MM.1S (cell line): ENCODE measurements at places on chromosomes 2 and 18.
A peak's percentile ranks its signal among the peaks of the same experiment; 100 is the strongest.

DNA sequence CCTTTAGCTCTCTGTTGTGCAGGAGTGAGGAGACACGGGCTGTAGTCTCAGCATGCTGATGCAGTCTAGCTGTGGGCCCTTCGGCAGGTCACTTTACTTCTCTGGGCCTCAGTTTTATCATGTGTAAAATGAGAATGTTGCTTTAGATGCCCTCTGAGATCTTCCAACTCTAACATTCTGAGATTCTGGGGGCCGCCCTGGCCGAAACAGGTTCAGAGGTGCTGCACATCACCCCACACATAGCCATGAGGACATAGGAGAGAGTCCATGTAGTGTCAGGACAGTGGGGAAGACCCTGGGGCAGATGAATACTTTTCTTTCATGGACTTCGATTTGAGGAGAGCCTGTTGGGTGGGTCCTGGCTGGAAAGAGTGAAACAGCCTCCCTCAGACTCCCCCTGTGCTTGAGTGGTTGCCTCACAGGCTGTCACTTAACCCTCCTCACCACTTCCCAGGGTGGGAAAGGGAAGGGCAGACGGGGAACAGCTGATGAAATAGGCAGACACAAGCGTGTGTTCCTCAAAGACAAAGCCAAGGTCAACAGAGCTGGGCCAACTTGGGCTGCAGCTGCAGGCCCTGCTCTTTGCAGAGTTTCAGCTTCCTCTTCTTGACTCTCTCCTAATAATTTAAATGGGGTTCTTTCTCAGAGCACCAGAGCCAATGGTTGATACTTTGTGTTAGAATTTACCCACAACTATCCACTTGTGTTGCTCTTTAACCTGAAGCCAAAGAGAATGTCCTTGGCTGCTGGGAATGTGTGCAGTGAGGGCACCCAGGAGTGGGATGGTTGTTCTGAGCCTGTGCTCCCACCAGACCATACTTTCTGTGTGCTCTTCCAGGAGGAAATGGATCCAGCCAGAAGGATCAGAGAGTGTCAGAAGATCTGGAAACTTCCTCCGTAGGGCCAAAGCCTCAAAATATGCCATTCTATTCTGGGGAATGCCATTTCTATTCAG, 14.7 kb upstream of the MRPL33 start:
- DNase-seq, result no peak

- DNase-seq, result no peak
Measured at GRCh38 chr2:138620431-138620830, 118.9 kb downstream of the SPOPL start.

- no peak for DNase-seq
Measured at GRCh38 chr2:46296216-46296839, 879 bp upstream of the EPAS1 start.

- no peak for DNase-seq
Measured at GRCh38 chr2:42944779-42945415, 152.5 kb upstream of the HAAO start.

DNA sequence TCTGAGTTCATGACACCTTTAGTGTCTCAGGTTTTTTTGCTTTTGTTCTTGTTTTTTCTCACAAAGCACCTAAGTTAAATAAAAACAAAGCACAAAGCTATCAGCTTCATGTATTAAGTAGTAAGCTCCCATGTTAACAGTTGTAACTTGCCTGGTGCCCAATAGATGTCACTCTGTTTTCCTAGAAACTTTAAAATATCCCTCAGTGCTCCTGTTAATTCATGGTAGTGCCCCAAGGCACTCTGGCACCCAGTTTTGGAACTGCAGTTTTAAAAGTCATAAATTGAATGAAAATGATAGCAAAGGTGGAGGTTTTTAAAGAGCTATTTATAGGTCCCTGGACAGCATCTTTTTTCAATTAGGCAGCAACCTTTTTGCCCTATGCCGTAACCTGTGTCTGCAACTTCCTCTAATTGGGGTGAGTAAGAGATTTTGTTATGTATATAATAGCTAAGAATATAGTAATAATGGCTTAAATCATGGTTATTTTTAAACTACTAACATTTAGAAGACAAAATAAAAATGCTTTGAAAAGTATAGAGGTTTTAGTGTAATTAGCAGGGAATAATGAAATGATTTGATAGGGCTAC, 555.0 kb upstream of the TMEFF2 start:
- DNase-seq, result peak; percentile 9

- no peak for DNase-seq
Measured at GRCh38 chr18:62282188-62282629, 42.9 kb upstream of the TNFRSF11A start.

- no peak for DNase-seq
Measured at GRCh38 chr2:170930991-170931266, 1.9 kb downstream of the GORASP2 start.

DNA sequence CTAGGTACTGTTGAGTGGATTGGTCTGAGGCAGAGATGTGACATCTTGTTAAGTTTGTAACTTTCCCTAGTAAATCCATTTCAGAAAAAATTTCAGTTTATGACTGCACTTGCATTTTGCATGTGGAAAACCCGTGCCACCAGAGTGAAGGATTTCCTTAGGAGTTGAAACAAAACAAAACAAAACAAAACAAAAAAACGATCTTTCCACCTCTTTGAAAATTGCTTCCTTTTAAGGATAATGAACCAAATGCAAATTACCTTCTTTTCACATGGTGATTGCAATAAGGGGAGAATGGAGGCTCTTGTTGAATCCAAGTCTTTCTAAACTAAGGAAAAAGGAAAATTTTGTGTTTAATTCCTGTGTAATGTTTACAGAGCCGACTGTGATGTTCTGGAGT, 43.2 kb downstream of the PHLPP1 start:
- DNase-seq, result no peak

DNA sequence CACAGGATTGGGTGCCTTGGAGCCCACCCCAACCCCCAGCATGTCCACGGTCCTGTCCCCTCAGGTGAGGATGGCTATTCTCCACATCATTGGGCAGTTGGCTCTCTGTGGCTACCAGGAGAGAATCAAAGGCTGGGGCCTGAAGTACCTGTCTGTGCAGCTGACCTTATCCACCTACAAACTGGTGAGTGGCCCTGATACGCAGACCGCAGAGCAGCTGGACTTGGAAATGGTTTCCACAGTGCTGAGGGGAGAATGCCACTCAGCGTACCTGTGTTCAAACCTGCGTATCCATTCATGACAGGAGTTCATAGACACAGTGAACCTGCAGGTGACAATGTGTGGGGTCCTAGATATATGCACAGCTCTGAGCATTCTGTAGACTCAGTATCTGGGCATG, 21.6 kb downstream of the MROH2A start:
- DNase-seq, result no peak

GRCh38 chr2:71609958-71610357, 156.6 kb downstream of the DYSF start:
- DNase-seq, result peak; percentile 66

DNA sequence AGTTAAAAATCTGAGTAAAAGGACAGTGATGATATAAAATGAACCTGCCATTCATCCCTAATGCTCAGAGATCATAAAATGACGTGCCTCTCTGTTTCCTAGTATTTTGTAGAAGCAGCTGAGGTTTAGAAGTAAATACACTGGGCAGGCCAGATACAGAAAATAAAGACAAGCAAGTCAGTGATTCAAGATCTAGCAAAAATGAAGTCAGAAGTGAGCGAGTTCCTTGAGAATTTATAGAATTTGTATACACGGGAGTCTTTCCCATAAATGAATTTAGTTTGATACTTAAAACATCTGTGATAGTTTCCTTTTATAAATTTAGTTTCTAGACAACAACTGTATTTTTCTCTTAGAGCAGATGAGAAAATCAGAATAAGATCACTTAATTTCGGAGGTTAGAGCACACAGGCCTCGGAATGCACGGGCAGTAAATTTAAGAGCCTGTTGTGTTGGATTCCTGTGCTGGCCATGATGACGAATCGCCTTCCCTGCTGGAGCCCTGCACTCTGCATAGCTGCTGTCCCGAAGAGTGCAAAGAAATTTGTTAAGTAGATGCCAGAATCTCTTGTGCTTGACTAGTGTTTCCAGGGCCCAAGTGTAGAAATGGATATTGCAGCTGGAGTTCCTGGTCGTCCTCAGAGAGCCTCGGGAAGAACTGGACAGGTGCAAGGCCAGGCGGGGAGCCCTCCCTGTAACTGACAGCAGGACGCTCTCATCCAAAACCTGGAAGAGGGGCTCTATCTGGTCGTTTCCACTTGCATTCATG, 83.7 kb upstream of the RBM44 start:
- no peak for DNase-seq

DNA sequence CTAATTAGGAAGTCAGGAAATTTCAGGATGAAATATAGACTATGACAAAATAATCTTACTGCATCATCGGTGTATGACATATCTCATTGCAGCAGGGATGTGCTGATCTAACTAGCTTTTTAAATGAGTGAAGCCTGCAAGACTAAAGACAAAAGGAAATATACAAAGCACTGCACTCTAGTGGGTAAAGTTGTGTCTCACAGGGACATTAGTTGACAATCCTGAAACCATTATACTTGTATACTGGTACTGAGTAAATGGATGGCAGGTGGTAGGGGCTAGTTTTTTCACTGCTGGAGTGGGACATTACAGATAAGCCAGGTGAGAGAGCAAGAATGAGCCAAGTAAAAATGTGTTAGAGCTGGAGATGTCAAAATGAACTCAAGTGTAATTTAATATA, 317.5 kb upstream of the RAB6C start:
- no peak for DNase-seq

DNA sequence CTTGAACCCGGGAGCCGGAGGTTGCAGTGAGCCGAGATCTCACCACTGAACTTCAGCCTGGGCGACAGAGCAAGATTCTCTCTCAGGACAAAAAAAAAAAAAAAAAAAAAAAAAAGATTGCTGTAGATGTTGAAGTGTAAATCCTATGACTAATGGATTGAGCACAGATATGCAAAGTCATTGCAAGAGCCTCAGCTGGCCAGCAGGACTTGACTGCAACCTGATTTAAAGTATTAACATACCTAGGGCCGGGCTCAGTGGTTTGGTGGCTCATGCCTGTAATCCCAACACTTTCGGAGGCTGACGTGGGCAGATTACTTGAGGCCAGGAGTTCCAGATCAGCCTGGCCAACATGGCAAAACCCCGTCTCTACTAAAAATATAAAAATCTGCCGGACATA, 103.4 kb upstream of the MSH2 start:
- DNase-seq, result no peak

DNA sequence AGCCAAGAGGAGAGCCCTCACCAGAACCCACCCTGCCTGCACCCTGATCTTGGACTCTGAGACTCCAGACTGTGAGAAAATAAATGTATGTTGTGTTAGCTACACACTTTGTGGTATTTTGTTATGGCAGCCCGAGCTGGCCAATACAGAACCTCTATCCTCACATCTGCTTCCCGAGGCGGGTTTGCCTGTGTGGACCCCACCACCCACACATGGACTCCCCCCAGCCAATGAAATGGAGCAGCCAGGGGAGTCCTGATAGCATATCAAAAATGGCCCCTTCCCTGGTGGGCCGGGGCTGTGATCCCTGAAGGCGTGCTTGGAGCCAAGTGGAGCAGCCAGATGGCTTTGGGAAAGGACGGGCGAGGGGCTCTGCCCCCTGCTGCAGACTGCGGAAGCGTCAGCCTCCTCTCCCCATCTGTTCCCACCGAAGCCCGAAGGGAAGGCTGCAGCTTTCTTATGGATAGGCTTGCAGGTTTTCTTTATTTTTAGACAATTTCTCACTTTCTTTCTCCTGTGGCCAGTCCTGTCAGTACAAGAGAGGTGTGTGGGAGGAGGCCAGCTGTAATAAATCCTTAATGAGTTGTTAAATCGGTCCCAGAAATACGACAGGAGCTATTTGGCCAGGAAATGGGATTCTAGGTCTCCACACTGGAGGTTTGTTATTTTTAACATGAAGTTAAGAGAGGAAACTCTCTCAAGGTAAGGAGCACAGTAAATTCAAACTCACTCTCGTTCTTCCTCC, 34.4 kb downstream of the TEX51 start:
- no peak for DNase-seq

GRCh38 chr2:128617661-128618060, 299.0 kb upstream of the HS6ST1 start:
- DNase-seq, result no peak

GRCh38 chr2:36650031-36650829, 46.3 kb upstream of the VIT start:
- DNase-seq, result peak; percentile 48

- DNase-seq, result no peak
Measured at GRCh38 chr2:211397764-211398163, 841.4 kb downstream of the CPS1 start.

DNA sequence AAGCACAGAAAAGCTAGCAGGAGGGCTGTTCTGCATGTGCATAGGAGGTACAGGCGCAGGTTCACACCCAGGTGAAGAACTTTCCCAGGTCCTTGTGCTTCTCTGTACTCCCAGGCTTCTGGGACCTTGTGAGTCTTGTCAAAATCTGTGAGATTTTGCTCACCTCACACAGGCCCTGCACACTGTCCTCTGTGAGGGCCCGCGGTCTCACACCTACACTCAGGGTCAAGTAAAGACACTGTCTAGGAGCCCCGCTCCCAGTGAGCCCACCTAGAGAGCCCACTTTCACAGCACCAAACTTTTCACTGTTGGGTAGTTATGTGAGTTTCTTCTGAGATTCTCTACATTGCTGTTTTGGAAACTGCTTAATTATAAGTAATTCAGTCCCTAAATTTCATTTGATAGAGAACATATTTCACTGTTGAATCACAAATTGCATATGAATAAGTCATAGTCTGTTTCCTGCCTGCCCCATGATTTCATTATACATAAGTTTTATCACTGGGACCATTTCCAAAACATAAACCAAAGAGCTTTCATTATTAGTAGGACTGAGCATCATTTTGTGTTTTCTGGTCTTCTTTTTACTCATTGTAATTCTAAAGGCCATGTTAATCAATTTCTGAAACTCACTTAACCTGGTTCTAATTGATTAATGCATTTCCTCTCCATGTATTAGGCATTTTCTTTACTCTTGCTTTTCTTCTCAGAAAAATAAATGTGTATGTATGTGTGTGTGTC, 234.2 kb upstream of the SPOPL start:
- DNase-seq, result no peak

GRCh38 chr2:85760371-85760770, 6.6 kb downstream of the ATOH8 start:
- DNase-seq, result no peak

DNA sequence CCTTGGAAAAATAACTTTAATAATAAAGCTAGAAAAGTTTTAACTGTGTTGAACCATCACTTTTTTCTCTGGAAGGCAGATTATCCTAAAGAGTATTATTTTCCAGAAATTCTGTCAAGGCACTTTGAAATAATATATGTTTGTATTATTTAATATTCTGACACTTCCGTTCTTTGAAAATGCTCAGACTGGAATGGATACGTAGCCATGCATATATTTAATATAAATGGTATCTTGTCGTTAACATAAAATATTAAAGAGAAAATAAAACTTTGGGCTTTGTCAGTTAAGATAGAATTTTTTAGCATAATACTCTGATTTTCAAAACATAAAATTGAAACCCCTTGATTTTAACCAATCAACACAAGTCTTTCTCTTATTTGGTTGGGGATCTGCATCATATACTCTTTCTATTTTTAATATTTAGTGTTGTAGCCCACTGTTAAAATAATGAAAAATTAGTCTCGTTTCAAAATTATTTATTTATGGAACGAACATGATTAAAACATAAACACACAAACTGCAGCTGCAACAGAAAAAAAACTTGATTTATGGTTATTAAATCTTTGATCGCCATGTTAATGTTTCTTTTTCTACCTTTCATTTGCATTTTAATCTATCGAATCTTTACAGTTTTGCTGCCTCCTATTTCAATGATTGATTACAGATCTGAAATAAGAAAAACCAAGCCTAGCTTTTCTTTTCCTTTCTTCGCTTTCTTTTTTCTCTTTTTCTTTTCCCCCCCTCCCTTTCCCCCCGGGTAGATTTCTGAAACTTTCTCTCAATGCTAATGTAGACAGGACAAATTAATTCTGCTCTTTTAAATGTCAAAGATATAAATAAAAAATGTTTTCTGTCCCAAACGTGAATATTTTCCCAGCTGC, 145.5 kb downstream of the MEIS1 start:
- DNase-seq, result no peak
